ENCODE measurements at places on chromosomes 7 and 10.

- DNase-seq = no peak
Observed at GRCh38 chr7:17422966-17423365, 124.5 kb downstream of the AHR start.

DNA sequence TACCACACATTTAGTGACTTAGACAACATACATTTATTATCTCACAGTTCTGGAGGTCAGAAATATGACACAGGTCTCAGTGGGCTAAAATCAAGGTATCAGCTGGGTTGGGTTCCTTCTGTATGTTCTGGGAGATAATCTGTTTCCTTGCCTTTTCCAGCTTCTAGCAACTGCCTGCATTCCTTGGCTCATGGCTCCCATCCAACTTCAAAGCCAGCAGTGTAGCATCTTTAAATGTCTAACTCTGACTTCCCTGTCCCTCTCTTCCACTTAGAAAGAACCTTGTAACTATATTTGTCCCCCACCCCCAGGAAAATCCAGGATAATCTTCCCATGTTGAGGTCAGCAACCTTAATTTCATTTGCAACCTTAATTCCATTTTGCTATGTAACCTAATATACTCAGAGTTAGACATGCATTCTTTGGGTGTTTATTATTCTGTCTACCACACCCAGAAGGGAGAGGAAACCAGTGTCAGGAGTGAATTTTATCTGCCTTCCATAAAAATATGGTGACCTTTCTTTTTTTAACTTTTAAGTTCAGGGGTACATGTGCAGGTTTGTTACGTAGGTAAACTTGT lies 57.3 kb upstream of the SMIM30 start:
- DNase-seq = no peak

- no peak for DNase-seq
Observed at GRCh38 chr7:33841705-33842129, 63.6 kb upstream of the BMPER start.

DNA sequence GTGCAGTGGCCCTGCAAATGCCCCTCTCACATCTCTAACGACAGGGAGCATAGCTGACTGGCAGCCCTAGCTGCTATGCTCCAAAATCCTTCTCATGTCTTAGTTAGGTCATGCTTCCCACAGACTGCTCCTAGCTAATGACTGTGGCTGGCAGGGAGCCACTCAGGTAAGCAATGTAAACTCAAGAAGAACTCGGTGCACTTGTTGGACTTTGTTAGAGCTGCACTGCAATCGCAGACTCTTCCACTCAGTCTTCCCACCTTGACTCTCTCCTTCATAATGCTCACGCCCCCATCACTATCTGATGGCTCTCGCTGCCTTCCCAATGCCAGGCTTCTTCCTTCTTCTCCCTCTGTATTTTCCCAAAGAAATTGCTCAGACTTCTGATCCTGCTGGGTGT lies 24.0 kb downstream of the OR9A2 start:
- DNase-seq = no peak

DNA sequence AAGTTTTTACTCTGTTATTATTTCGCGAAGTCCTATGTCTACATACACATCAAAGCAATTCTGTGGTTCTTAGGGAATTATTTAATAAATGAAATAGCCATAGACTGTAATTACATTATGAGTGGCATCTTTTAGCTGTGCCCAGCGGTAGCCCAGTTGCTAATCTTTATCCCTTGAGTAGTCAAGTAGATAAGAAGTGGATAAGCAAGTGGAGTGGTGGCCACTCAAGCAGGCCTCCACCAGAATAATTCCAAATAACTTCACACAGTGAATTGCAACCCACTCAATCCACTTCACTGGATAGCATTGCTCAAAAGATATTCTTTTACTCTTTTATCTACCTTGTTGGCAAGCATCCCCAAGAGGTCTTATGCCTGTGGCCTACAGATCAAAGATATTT lies 349.7 kb downstream of the AUTS2 start:
- no peak for DNase-seq

DNA sequence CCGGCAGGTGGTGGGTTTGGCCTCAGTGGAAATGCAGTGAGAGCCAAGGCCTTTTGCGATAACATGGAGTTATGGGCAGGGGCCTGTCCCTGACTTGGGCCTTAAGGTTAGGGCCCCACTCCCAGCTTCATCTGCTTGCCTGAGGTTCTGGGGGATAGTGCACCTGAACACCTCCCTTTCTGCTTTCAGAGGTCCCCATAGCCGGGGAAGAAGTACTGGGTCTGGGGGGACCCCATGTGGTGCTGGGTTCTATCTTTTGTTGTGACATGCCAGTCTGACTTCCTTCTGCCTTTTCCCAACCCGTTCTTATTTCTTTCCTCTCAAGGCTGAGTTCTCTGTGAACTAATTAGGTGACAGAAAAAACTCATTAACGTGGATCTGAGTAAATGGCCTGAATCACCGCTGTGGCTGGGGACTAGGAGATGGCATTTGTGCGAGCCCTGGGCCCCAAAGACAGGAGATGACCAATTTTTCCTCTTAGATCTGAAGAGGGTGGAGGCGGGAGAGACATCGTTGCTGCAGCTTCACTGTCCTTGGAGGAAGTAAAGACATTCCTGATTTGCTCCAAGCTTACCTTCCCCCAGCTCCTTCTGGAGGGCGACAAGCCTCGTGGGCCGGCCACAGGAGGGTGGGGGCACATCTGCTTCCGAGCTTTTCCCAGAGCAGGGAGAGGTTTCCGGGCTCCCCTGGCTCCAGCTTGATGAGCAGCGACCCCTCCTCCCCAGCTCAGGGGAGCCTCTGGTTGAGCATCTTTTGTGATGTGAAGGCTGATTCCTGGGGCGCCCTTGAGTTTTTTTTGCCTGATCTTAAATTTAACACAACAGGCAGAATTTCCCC lies 2.0 kb downstream of the AGAP3 start:
- no peak for DNase-seq

DNA sequence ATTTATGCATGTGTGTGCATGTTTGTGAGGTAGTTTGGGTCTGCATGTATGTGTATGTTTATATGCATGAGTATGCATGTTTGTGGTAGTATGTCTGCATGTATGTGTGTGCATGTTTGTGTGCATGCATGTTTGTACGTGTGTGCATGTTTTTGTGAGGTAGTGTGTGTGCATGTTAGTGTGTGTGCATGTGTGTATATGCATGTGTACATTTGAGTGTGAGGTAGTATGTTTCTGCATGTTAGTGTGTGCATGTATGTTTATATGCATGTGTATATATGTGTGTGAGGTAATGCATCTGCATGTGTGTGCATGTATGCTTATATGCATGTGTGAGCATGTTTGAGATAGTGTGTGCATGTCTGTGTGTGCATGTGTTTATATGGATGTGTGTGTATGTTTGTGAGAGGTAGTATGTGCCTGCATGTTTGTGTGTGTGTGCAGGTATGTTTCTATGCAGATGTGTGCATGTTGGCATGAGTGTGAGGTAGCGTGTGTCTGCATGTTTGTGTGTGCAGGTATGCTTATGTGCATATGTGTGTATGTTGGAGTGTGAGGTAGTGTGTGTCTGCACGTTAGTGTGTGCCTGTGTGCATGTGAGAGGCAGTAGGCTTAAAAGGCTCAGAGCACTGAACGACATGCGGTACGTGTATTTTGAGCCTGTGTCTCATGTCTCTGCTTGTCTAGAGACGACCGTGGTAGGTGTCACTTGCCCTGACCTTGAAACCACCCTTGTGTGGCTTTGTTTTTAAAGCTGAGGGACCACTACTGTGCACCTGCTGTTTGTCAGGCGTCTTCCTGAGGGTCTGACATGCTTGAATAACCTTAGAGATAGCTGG lies 43.7 kb downstream of the PFKP start:
- DNase-seq = no peak

DNA sequence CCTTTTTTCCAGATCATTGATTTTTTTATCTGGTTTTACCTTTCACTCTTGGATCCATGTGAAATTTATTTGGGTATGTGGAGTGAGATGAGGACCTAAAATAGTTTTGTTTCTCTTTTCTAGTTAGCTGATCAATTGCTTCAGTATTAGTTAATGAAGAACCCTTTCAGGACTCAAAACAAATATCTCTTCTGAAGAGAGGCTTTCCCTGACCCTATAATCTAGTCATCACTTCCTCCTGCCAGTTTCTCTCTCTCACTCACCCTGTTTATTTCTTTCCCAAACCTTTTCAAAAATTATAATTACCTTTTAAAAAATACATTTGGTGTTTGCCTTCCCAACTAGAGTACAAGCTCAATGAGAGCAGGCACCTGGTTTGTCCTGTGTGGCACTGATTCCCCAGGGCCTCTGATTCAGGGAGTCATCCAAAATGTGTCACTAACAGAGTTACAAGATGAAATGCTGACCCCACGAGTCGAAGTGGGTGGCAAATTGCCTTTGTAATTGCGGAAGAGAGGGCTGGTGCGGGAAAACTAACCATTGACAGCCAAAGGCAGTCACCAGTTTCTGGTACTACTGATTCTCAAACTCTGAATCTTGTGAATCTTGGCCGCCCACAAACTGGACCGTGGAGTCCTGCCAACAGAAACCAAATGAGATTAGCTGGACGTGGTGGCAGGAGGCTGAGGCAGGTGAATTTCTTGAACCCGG lies 2.4 kb downstream of the TMEM140 start:
- no peak for DNase-seq

DNA sequence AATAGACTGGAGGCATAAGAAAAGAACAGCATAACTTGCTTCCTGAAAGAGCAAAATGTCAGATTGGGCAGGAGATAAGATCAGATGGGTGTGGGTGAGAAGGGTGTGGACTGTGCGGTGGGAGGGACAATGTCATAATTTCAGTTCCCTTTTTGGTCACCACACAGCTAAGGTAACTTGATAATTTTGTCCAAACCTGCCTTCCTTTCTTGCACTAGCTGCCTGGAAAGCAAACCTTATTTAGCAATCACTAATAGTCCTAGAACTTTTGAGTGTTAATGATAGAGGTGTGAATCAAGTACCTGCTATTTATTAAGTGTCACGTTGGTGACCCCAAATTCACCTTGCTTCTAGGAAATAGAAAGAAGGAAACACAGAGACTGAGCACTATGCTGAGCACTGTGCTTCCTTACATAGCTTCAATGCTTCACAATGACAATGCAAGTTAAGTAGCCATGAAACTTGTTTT lies 72.4 kb upstream of the SP4 start:
- DNase-seq = no peak

- no peak for DNase-seq
Observed at GRCh38 chr10:121774404-121774803, 153.4 kb downstream of the ATE1 start.

DNA sequence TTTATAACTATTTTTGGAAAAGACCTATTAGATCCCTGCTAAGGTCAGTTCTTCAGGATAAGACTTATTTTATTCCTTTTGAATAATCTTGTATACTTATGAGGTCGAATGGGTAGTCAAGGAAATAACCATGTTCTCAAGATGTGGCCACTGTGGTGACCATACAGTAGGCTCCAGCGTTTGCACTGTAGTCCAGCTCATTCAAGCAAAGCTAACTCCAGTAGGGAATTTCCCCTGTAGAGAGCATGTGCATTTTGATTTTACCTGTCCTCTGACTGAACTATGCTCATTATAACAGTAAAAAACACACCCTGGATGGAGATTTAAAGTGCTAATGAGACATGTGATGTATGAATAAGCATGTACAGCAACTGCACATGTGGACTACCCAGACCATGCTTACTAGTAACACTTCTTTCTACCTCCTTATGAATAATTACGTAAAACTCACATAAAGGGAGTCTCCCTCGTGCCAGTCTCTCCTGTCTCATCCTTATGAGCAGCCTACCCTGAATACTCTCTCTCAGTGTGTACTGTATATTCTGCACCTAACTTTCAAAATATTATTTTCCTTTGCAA lies 32.4 kb upstream of the SEMA3E start:
- DNase-seq = no peak

- DNase-seq = no peak
Observed at GRCh38 chr10:79144351-79145173, 75.8 kb downstream of the ZMIZ1 start.

Measured in neural crest cell (in vitro differentiated cells).